ENCODE measurements at places on chromosomes 5 and 9.

DNA sequence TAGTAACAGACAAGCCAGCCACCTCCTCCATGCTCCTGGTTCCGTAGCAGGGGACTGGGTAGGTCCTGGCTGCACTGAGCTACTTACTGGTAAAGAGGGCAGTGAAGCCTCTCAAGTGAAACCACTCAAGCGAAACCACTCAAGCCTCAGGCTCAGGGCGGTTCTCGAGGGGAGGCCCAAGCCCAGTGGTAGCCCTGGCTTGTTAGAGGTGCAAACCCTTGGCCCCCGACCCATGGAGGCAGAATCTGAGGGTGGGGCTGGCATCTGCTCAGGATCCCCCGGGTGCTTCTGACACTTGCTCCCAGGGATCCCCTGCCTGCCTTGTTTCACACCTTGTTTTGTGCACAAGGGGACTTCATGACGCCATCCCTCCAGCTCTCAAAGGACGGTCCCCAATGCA is 76.5 kb upstream of the OLFM1 start:
- DNase-seq: no peak

- DNase-seq: no peak
Observed at GRCh38 chr5:179421144-179421901, 76.1 kb upstream of the ADAMTS2 start.

DNA sequence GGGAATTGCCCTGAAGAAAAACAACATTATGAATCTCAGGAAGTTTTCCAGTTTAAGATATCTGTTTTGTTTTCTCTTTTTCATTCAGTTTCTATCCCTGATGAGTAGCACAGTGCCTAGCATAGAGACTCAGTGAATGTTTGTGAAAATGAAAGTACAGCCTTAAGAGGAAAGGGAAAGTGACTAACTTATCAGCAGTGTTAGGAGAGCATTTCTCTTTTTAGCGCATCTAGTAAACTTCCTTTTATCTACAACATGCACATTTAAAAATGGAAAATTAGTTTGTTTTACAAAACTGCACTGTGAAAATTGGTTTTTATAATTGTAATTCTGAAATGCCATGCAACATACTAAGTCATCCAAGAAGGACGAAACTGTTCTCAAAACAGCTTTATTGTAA is 110.8 kb downstream of the SMARCA2 start:
- peak; percentile 52 for DNase-seq

GRCh38 chr9:16794871-16795639 is 75.4 kb downstream of the BNC2 start:
- no peak for DNase-seq

DNA sequence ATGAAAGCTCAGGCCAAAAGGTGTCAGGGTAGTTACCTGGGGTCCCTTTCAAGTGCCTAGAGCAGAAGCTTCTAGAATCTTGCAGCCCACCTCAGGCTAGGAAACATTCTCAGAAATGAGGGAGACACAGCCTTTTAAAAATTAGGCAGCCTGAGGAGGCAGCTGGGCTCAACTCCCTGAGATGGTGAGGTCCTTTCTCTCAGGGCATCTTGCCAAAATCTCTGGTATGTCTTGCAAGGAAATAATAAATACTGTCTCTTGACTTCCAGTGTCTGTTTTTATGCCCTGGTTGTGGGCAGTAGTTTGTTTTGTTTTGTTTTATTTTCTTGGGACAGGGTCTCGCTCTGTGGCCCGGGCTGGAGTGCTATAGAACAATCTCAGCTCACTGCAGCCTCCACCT is 100.9 kb upstream of the APC start:
- no peak for DNase-seq

DNA sequence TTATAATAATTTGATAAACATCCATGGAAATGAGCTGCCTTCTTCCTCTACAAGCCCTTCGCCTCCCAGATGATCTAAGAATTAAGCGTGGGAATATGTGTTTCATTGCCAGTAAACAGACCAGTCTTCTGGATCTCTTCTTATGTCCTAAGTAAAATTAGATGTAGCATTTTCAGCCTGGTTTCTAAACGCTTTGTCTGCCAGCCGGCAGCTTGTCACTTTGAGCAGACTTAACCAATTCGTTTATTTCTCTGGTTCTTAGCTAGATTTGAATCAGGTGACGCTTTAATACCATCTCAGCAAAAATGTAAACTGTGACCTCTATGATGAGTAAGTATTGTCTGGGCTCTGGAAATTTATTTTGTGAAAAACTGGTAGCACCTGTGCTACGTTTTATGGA is 380.6 kb upstream of the NUDT12 start:
- DNase-seq: no peak

Measured in CD4-positive, alpha-beta T cell (primary cell).